ENCODE measurements at places on chromosomes 1 and 21.

- no peak for DNase-seq
Measured at GRCh38 chr1:75600781-75601180, 10.1 kb downstream of the SLC44A5 start.

- no peak for DNase-seq
Measured at GRCh38 chr1:183593356-183593755, 3.1 kb upstream of the NCF2 start.

GRCh38 chr21:41280115-41280919, 36.3 kb upstream of the FAM3B start:
- no peak for DNase-seq

DNA sequence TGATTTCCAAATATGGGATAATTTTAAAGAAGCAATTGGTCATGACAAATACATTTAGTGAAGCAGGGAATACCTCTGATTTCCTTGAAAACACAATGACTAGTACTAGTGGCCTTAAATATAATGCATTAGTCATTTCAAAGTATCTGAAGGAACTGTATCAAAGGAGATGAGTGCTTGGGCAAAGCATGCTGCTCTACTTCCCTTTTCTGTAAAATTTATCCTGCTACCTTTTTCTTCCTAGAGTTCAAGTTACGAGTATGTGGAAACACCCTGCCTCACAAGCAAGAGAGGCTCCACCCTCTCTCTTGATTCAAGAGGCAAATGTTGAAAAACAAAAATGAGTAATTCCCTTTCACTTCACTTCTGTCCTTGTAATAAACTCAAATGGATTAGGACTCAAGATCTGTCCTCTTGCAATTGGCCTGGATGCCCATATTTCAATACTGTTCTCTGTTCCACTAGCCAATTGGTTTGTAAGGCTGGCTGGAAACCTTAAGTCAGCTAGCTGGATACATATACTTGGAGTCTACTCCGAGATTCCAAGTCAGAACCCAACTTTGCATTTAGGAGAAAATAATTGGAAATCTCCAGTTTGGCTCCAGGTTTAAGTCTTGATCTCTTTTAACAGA, 92.5 kb downstream of the CDC42BPA start:
- DNase-seq: no peak

- DNase-seq: no peak
Measured at GRCh38 chr1:77280962-77281361, 857 bp upstream of the AK5 start.

DNA sequence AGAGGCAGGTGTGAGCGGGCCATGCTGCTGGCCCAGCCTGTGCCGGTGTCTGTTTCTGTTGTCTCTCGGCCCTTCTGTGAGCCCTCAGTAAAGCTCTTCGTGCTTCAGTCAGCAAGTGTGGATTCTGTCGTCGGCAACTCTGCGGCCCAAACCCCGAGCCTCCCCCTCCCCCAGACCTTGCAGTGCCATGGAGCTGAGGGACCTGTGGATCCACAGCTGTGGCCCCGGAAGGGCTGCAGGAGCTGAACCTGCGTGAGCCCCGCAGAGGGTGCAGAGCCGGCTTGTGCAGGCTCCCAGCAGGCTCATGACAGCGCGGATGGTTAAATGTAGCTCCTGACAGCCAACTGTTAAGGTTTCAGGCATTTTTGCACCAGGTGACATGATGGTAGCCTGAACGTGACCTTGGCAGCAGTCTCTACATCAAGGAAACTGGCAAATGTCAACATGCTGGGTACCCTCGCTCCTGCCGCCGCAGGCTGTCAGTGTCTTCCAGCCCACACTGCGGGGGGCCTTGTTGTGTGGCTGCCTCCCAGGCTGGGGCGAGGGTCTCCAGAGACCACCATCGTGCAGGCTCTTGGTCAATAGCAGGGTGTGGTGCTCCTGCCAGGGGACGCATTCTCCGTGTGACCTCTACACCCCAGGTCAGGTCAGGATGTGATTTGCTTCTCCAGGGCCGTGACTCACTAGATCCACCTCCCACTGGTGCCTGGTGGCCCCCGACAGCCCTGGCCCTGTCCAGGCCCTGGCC, 7.0 kb downstream of the LRRC3 start:
- no peak for DNase-seq

DNA sequence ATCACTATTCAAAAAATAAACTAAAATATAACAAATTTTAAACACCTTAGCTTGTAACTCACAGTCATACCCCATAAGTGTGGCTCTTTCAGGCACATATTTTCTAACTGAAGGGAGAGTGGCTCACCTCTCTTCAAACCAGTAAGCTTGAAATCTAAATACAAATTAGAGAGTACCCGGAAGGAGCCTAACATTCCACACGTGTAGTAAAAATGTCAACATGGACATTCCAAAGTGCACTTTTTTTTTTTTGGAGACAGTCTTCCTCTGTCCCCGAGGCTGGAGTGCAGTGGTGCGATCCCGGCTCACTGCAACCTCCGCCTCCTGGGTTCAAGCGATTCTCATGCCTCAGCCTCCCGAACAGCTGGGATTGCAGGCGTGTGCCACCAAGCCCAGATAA, 275.6 kb upstream of the ADGRL2 start:
- no peak for DNase-seq

- DNase-seq: no peak
Measured at GRCh38 chr1:39453603-39454002, 37.8 kb upstream of the BMP8A start.

DNA sequence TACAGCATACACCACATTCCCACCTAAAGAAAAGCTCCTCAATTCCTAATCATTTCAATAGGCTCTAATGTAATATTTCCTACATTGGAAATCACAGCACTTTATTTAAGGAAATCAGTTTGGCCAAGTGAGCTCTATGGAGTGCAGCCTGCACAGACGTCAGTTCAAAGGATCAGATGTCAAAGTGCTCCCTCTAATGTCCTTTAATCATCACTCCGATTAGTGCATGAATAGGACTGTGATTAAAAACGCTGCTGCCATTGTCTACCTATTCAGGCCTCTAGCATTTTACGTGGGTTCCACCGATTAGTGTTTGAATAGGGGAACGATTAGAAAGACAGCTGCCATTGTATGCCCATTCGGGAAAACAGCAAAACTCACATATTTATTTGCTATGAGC, 50.2 kb downstream of the DPYD start:
- no peak for DNase-seq

GRCh38 chr1:20371411-20371810, 80.7 kb downstream of the VWA5B1 start:
- DNase-seq: no peak

DNA sequence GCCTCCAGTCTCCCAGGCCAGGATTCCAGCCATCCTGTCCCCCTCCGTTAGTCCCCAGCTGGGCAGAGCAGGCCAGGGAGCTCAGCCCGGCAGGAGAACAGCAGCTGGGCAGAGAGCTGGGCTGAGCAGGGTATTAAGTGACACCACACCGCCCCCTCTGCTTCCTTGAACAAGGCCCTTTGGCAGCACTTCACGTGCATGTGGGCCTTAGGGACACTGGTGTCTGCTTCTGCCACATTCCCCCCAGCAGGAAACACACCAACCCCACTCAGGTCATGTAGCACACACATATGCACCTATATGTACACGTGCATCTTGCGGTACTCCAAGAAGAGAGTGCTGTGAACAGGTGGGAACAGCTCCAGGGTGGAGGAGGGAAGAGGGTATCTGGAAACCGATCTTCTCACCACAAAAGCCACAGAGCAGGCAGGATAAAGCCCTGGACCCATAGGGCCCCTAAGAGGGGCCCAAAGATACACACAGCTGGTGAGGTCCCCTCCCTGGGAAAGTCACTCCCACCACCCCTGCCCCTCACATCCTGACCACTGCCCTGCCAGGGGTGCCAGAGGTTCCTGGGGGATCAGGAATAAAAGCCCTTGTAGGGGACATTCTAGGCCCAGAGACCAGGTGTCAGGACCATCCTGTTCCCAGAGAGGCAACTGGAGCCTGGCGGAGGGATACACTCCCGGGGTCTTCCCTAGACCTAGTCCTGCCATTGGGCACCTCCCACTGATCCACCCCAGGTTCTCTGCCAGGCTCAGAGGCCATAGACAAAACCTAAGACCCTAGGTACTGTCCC, 4.5 kb downstream of the EPHA2 start:
- peak; percentile 70 for DNase-seq

DNA sequence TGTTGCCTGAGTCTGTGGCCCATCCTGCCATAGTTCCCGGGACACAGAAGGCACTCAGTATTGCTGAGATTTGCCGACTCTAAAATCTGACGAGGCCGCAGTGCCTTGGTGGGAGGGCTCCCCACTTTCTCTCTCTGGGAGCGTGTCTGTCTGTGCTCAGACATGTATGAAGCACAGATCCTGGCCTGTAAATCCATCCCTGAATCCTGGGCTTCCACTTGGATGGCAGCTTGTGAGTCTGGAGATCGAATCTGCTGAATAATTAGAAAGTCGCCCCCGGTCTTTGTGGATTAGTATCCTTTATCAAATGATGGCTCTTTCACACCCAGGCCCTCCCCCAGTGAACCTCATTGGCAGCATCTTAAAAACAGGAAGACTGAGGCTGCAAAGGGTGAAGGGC, 10.4 kb downstream of the UBASH3A start:
- no peak for DNase-seq

DNA sequence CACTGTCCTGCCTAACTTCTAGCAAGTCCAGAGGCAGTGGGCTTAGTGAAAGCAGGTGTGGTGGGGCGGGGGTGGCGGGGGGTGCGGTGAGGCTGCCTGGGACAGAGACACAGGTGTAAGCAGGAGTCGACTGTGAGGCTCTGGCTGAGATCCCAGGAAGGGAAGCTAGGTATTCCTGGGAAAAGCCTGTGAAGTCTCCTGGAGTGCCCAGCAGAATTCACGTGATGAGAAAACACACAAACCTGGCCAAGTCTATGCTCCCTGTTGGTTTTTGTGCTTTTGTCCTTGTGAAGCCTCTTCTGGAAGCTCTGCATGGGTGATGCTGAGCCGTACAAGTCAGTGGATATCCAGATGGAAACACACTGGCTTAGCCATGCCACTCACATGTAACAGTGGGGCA, 5.3 kb downstream of the GALNT2 start:
- DNase-seq: no peak

DNA sequence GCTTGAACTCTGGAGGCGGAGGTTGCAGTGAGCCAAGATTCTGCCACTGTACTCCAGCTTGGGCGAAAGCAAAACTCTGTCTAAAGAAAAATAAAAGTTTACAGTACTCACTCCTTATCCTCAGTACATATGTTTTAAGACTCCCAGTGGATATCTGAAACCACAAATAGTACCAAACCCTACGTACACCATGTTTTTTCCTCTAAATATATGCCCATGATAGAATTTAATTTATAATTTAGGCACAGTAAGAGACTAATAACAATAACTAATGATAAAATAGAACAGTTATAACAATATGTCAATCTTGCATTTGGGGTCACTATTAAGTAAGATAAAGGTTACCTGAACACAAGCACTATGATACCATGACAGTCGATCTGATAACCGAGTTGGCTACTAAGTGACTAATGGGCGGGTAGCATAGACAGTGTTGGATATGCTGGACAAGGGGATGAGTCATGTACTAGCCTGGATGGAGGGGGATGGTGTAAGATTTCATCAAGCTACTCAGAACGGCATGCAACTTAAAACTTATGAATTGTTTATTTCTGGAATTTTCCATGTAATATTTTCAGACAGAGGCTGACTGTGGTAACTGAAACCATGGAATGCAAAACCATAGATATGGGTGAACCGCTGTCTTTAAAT, 43.7 kb downstream of the ST7L start:
- DNase-seq: no peak

DNA sequence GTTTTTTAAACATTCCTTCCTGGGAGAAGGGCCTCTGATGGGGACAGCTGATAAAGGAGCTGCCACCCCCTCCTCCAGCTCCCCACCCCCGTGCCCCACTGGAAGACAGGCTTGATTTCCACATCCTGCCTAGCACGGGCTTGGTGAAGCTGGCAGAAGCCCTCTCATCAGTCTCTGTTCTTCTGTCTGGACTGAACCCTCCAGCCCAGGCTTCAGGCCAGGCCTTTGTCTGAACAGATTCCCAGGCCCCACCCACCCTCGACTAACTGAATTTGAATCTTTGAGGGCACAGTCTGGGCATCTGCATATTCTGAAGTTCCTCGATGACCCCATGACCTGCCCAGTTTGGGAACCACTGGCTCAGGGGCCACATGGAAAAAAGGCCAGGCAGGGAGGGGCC, 75.3 kb downstream of the CD58 start:
- DNase-seq: no peak

GRCh38 chr1:234111458-234112142, 207.1 kb downstream of the SLC35F3 start:
- peak; percentile 46 for DNase-seq

GRCh38 chr1:168372307-168372706, 91.6 kb downstream of the TBX19 start:
- DNase-seq: no peak

Measured in NCI-H510A (cell line).